ENCODE measurements at places on chromosomes 16 and 17. TPM values are rescaled to one million over a fixed set of nuclear protein-coding genes. Genes with fewer than 3 reads are reported as not detected.
A peak's percentile ranks its signal among the peaks of the same experiment; 100 is the strongest.

Gene HNF1B
- total RNA-seq, result not detected

Gene G6PC1
- not detected for total RNA-seq

Gene KCNJ2
- total RNA-seq, result not detected

Gene P2RX5
- total RNA-seq, result 60.4 TPM

Gene LRRC75A
- total RNA-seq, result 2.4 TPM

Gene BAIAP3
- total RNA-seq, result 0.18 TPM

Gene CCL1
- total RNA-seq, result not detected

Gene TELO2
- 22.0 TPM for total RNA-seq

Gene FBXW10
- total RNA-seq, result not detected

Gene KRT12
- total RNA-seq, result not detected

Gene TEX19
- total RNA-seq, result 0.34 TPM

GRCh38 chr17:73429440-73430164 lies 117.8 kb upstream of the CDC42EP4 start:
- DNase-seq, result peak; percentile 93

- peak; percentile 89 for DNase-seq
Observed at GRCh38 chr17:80485846-80486245, 9.4 kb upstream of the NPTX1 start.

DNA sequence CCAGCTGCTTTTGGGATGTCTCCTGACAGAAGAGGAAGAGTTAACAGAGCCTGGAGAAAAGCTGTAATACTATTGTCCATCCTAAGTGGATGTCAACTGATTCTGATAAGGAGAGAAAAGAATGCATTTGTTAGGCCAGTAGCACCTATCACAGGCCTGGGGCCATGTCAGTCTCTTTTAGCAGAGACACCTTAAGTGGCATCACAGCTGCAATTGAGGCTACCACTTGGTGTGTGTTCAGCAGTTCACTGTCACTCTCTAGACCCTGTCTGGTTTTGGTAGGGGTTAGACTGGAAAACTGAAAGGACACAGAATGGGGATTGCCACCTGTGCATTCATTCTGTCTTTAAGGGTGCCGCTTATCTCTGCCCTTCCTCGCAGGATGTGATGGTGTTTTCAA lies 42.0 kb downstream of the PSMD12 start:
- no peak for DNase-seq

- DNase-seq, result no peak
Observed at GRCh38 chr16:75203096-75203495, 3.9 kb downstream of the CTRB2 start.

DNA sequence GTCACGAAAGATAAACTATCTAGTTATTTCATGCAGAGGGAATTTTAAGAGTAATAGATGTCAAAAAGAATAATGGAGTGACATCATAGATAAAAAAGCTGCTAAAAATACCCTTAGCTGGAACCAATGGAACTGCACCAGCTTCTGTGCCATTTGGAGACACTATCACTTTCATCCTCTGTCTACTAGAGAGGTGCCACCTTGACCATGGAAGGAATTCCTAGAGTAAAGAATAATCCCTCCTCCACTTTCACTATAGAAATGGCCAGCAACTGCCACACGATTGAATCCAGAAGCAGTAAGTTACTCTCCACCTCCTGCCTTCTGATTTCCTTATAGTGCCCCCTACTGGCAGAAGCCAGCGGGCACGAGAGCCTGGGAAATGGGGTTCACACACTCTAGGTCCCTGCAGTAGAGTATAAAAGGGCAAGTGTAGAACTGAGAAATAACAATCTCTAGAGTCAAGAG lies 2.8 kb upstream of the ALDH3A2 start:
- peak; percentile 88 for DNase-seq

DNA sequence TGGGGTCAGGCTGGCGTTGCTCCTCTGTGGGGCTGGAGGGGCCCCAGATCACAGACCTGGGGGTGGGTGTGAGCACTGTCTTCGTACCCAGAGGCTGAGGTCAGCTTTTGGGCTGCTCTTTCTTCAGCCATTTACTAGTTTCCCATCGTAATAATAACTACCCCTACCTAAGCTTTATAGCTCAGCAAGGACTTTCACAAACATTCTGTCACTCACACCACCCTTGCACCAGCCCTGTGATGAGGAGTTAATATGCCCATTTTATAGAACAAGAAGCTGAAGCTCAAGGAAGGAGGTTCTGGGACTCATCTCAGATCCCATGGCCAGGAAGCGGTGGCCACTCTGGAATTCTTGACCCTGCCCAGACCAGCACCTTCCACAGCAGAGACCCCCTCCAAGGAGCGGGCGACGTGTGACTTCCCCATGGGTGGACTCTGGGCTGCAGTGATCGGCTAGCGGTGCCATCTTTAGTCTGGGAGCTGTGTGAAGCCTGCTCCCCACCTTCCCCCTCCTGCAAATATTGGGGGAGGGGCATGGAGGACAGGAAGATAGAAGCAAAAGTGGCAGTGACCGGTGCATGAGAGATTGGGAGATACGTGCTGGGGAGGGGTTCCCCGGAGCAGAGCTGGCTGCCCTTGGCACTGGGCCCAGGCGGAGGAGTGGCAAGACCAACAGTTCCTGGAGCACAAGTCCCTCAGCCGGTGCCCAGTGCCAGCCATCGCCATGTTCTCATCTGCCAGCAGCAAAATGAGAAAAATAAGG lies 81.8 kb upstream of the TOB1 start:
- DNase-seq, result no peak

DNA sequence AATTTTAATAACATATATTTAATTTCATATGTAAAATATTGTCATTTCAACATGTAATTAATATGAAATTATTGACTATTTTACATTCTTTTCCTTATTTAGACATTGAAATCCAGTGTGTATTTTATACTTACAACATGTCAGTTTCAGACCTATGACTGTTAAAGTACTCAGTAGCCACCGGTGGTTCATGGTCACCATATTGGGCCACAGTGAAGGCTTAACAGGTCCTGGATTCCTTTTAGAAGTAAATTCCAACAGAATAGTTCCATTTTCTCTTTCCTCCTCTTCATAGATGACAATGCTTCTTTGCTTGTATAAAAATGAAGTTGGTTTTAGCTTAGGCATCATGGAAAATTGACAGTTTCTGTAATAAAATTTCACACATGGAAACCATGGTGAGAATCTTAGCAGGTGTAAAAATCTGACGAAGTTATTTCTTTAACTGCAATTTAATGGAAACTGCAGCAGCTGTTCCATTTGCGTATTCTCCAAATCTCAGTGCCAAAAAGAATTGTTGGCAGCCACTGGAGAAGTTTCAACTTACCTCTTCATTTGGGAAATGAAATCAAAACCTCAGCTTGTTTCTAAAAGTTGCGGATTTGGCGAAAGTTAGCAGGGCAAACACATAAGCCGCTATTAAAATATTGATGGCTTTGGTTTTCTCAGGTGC lies 231.1 kb downstream of the CDH13 start:
- DNase-seq, result no peak

- no peak for DNase-seq
Observed at GRCh38 chr16:19833581-19833980, 51.1 kb downstream of the GPRC5B start.

DNA sequence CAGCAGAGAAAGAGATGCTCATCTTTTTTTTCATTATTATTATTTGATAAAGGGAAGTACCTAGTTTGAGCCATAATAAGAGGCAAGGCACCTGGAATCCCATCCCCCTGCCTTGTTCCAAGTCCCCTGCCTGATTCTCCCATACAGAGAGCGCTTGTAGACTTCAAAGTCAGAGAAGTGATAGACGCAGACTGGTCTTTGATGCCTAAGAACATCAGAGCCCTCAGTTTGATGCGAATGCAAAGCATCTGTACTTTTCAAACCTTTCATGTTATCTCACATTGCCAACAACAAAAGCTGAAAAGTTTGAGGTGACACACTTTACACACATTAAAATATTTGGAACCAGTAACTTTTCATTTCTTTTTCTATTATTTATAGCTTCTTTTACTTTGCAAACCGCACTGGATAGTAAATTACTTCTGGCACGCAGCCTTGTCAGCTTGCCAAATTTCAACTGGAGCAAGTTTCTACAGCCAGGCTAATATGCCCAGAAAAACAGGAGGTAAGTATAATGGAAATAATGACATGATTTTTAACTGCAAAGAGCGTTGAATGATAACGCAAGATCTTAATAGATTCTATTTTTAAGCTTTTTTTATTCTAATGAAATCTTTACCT lies 5.9 kb upstream of the UTP6 start:
- peak; percentile 54 for DNase-seq

- no peak for DNase-seq
Observed at GRCh38 chr17:73652886-73653480, 8.7 kb upstream of the SDK2 start.

DNA sequence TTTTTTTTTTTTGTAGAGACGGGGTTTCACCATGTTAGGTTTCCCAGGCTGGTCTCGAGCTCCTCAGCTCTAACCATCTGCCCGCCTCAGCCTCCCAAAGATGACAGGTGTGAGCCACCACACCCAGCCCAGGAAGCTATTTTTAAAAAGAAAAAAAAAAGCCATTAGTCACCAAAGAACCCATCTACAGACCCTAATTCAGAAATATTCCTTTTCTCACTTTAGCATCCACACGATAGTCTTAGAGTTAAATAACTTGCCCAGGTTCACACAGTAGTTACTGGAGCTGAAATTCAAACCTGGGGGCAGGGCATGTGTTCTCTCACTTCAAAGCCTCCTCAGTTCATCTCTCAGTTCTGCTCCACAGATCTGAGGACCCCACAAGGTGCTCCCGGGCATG lies 70.3 kb upstream of the NOL11 start:
- DNase-seq, result no peak

DNA sequence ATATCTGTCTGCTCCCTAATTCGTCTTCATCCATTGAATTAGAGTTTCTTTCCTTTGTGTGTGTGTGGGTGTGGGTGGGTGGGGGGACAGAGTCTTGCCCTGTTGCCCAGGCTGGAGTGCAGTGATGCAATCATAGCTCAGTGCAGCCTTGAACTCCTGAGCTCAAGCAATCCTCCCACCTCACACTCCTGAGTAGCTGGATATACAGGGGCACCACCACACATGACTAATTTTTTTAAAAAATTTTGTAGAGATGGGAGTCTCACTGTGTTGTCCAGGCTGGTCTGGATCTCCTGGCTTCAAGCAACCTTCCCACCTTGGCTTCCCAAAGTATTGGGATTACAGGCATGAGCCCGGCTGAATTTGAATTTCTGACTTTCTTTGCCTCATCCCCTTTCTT lies 34.5 kb upstream of the MED13 start:
- DNase-seq, result no peak

DNA sequence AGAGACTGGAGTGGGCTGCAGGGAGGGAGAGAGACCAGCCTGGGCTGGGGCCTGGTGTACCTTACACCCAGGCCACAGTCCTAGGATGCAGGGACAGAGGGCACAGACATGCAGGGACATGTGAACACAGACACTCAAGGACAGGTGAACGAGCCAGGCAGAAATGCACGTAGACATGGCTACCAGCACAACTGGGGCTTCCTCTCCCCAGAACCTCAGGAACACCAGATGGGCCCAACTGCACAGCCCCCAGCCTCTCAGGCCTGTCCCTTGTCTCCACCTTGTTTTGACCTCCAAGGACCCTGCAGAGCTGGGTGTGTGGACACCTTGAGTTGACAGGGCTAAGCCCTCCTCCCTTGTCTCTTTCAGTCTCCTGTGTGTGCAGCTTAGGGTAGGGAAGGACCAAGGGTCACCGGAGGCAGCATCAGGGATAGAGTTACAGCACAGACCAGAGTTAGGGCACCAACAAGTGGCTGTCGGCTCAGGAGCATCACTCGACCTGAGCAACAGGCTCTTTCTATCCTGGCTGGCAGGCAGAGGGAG lies 9.2 kb downstream of the SEZ6 start:
- no peak for DNase-seq

DNA sequence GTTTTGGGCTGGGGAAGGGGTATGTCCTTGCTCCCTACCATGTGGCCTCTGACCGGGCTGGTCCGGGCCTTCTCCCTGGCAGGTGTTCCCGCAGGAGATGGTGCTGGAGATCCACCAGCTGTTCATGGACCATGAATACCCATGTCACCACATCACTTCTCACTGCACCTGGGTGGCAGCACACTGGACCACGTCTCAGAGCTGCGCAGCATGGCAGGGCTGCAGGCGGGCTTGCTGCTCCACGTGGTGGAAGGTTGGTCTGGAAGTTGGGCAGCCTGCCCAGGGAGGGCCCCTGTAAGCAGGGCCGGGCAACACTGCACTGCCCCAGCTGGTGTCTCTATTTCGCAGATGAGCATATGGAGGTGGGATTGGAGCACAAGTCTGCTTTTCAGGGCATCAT lies 169.5 kb upstream of the ZNF267 start:
- peak; percentile 14 for DNase-seq

GRCh38 chr17:75078284-75079022 lies 9.3 kb upstream of the SLC16A5 start:
- no peak for DNase-seq

GRCh38 chr17:8481089-8481488 lies 45.4 kb downstream of the NDEL1 start:
- DNase-seq, result no peak

GRCh38 chr17:70772761-70773160 lies 603.4 kb downstream of the KCNJ2 start:
- no peak for DNase-seq

DNA sequence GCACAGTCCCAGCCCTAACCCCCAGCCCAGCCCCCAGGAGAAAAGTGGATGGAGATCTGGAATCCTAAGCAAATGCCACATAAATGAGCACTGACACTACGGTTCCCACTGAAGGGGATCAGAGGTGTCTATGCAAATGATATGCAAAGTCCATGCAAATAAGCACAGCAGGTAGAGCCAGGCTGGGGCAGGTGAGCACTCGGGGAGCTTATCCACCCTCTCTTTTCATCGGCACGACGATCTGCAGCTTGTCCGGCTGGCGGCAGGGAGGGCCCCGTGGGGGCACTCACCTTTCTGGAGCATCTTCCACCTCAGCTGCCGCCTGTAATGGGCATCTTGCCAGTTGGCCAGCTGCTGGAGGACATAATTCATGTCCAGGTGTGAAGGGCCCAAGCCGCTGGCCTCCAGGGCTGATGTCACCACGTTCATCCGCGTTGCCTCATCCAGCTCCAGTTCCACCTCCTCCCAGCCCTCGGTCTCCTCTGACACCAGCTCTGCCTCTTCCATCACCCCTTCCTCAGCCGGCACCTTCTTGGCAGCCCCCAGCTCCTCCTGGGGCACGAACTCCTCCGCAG lies 9.9 kb downstream of the HAP1 start:
- DNase-seq, result no peak

DNA sequence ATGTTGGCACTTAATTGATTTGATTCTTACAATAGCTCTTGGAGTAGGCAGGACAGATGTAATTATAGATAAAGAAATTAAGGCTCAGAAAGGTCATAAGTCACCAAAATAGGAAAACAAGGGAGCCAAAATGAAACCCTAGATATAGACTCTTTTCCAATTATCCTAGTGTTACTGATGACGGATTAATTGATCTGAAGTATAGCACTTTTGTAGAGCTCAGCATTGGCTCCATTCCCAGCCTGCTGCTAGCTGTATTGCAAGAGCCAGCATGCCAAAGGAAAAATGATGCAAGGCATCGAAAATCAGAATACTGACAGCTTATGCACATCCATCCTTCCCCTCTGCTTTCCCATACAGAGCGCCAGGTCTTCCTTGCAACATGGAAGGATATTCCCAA lies 21.6 kb upstream of the RASL10B start:
- no peak for DNase-seq

GRCh38 chr17:3740611-3741073 lies 16.9 kb downstream of the HASPIN start:
- no peak for DNase-seq

- no peak for DNase-seq
Observed at GRCh38 chr17:4134721-4135120, 8.1 kb downstream of the ZZEF1 start.
